ENCODE measurements at places on chromosomes 12 and 14.

DNA sequence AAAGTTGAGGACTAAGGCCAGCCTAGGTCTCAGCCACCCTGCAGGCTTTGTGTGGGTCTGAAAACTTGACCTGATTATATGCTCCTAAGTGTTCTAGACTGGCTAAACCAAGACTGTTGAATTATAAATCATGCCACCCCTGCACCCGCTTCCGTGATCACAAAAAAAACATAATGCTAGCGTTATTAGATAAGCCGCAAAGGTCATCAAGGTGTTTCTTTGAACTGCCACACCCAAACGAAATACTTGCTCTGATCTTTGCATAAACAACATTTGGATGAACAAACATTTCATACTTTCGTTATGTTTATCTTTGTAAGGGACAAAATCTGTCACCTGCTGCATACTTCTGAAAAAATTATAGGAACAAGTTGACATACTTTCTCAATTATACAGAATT, 2.5 kb downstream of the SMCO2 start:
- no peak for DNase-seq

GRCh38 chr12:29350080-29350479, 30.9 kb downstream of the ERGIC2 start:
- DNase-seq = no peak

- DNase-seq = no peak
Measured at GRCh38 chr14:74604911-74605310, 7.1 kb downstream of the LTBP2 start.

DNA sequence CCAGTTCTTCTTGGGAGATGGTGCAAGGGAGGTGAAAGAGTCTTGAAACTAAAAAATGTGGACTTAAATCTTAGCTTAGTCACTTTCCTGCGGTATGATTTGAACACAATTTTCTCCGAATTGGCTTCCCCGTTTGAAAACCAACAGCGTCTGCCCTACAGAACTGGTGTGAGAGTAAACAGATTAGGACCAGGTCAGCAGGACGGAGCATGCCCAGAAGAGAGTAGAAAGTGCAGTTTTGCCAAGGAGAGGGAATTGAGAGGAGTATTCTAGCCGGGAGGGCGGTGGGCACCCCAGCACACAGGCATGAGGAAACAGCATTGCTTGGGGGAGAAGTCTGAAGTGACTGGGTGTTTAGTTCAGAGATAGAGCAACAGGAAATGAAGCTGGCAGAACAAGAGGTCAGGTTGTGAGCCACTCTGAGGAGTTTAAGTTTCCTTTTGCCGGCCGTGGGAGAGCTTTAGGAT, 927.1 kb downstream of the VRK1 start:
- DNase-seq = no peak

DNA sequence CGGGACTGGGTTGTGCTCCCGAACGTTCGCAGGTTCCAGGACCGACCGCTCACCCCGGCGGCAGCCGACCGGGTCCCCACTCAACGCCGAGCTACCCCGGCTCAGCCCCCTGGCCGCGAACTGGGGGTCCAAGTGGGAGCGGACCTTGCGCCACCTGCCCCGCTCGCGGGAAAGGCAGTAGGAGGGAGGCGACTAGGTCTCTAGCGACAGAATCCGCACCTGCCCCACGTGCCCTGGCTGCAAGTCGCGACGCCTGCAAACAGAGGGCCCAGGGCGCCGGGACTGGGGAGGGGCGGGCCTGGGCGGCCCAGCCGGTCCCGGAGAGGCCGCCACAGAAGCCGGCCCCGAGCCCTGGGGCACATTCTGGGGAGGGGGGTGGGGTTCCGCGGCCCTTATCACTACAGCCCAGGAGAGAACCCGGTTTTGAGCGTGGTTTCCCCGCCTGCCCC, 239.2 kb upstream of the CPNE8 start:
- DNase-seq = no peak

- no peak for DNase-seq
Measured at GRCh38 chr14:68113343-68113930, 293.9 kb downstream of the RAD51B start.

DNA sequence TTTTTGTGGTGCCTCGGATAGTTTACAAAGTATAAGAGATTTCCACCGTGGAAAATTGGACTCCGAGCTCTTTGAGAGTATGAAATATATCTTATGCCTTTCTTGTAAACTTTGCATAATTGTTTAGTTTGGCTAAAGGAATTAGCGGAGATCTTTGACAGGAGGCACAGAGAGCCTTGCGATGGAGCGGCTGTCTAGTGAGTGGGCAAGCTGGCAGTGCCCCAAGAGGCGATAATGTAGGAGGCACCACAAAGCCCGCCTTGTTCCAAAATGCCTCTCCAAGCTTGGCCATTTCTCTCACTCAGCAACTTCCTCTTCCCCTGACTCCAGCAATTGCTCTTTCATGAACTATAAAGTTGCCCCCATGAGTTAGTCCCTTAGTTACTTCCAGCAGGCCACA, 270.1 kb upstream of the PRICKLE1 start:
- DNase-seq = no peak

DNA sequence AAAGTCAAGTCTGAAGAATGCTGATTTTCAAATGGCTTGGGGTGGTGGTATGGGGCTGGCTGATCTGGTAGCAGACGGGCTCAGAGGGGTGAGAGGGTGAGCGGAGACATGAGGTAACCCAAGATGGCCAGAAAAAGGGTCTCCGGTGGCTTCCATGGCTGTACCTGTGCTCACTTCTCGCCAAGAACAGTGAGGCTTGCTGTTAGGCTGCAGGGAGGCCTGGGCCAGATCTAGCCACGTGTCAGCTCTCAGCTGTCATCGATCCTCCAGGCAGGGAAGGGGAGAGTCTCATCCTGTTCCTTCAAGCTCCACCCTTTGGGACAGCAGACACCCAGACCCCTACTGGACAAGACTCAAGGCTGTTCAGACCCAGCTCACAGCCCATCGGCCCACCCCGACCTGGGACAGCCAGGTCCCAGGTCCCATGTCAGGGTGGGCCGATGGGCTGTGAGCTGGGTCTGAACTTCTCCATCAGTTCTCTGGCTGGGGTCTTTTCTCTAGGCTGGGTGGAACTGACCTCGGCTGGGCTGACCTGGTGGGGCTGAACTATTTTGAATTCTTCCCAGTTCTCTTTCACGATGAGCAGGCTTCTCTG, 9.0 kb downstream of the LRTM2 start:
- no peak for DNase-seq

DNA sequence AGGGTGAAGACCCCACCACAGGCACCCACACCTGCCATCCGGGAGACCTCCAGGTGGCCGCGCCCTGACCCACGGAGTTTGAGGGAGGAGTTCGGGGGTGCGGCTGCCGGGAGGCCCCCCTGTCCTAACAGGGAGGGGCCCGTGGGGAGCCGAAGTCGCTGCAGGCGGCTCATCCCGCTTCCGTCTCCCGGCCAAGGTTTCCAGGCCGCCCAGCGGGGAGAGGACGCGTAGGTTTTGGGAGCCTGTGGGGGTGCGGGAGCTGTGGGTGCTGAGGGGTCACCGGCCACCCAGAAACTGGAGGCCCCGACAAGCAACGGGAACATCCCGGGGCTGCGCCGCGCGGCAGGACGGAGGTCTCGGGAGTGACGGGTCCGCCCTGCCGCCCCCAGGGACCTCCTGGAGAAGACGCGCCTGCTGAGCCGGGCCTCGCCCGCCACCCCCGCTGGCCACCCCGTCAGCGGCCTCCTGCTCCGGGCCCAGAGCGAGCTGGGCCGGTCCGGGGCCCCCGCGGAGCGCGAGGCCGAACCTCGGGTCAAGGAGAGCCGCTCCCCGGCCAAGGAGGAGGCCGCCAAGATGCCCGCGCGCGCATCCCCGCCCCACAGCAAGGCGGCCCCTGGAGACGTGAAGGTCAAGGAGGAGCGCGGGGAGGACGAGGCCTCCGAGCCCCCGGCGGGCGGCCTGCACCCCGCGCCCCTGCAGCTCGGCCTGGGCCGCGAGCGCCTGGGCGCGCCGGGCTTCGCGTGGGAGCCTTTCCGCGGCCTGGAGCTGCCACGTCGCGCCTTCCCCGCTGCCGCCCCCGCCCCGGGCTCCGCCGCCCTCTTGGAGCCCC, 27.6 kb downstream of the LRCOL1 start:
- DNase-seq = no peak

- DNase-seq = no peak
Measured at GRCh38 chr12:77308056-77308455, 242.7 kb upstream of the E2F7 start.

GRCh38 chr12:99800605-99801004, 153.1 kb downstream of the GARIN6 start:
- no peak for DNase-seq

GRCh38 chr14:65167072-65167645, 64.8 kb upstream of the MAX start:
- no peak for DNase-seq

DNA sequence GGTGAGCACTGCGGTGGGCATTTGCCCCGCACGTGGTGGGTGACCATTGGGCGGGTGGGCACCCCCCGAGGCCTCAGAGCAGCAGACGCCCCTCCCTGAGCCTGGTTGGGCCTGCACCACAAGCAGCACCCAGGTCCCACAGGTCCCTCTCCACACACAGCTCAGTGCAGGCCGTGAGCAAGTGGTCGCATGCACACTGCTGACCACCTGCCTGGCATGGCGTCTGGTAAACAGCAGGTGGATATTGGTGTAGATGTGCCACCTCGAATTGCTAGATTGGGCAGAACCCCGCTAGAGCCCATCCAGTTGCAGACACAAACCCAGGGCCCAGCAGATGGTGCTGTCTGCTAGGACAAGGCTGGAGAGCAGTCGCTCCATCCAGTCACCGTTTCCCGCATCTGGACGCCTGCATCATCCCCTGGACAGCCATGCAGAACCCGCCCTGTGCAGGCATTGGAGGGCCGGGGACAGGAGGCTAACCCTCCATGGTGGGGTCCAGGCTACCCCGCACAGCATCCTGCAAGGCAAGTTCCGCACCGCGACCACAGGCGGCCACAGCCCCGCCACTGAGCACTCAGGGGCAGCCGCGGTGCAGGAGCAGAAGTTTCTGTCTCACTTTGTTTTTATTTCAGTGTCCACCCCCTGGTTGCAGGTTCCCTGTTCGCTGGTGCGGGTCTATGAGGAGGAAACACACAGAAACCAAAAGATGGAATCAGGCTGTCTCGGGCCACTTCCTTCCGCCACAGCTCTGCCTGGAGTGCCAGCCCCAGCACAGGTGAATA, 45.6 kb upstream of the RIMBP2 start:
- DNase-seq = no peak

- DNase-seq = peak; percentile 44
Measured at GRCh38 chr12:34400986-34401658, 378.8 kb downstream of the ALG10 start.

DNA sequence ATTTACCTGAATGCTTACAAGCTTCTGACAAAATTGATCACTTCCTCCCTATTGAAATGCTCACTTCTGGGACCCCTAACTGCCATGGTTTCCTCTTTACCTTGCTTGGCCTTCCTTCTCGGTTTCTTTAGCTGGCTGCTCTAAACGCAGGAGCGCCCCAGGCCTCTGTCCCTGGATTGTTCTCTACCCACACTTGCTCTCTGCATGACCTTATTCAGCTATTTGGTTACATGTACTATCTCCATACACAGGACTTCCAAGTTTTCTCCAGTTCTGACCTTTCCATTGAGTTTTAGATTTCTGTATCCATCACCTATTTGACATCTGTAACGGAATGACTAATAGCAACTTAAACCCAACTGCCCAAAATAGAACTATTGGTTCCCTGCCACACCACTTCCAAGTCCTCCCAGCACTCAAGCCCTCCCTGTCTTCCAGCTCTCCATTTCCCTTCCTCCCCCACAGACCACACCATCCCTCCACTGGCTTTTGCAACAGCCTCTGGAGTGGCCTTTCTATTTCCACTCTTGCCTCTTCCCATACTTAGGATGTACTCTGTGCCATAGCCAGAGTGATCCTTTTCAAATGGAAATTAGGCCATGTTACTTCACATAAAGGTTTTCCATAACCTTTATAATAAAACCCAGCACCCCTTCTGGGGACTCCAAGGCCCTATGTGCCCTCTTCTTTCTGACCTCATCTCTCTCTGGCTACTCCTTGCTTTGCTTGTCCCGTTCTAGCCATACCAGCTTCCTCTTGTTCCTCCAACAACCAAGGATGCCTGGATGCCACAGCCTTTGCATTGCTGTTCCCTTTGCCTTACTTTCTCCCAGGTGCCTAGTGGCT, 202.2 kb downstream of the AEBP2 start:
- no peak for DNase-seq

DNA sequence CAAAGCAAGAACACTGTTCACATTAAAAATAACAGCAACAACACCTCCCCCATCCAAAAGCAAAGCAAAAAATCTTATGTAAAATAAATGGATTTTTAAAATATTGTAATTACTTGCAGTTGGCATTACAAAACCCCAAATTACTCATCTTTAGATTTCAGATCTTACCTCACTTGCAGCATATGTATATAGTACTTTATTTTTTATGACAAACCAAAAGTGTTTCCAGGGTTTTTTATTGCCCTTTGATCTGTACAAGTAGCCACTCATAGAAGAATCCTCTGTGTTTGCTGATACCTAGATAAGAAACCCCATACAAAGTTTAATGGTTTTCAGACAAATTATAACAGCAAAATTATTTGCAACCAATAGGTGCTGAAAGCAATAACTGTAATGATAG, 12.2 kb upstream of the NR2C1 start:
- no peak for DNase-seq

DNA sequence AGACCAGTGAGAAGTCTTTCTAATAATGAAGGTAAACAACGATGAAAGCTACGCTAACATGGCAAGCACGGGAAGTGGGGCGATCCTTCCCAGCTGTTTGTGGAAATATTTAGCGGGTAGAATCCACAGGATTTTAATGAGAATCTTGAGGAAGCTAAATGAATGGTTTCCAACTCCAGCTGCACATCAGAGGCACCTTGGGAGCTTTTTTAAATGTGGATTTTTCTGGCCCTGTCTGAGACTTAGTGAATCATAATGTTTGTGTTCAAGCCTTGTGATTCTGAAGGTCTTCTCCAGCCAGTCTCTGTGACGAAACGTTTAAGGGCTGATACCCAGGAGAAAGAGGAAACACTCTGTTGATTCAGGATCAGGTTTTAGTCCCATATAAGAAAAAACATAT, 169.8 kb downstream of the CAPZA3 start:
- no peak for DNase-seq

- DNase-seq = no peak
Measured at GRCh38 chr14:28307506-28307905, 459.1 kb upstream of the FOXG1 start.

DNA sequence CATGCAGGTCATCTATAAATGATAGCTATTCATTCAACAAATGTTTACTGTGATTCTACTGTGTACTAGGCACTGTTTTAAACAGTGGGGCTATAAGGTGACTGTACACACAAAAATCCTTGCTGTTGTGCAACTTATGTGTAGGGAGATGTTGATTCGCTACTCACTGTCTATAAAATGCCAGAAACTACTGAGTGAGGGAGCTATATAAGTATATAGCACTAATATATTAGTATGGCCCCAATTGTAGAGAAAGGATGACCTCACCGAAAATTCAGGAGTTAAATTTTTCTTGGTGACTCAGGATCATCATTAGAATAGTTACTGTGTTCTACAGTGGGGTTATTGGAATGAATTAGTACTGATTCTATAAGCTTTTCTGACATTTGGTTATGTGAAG, 117.4 kb downstream of the TGFB3 start:
- DNase-seq = no peak
